ENCODE measurements at places on chromosomes 2 and 18. TPM values are rescaled to one million over a fixed set of nuclear protein-coding genes. Genes with fewer than 3 reads are reported as not detected.

DNA sequence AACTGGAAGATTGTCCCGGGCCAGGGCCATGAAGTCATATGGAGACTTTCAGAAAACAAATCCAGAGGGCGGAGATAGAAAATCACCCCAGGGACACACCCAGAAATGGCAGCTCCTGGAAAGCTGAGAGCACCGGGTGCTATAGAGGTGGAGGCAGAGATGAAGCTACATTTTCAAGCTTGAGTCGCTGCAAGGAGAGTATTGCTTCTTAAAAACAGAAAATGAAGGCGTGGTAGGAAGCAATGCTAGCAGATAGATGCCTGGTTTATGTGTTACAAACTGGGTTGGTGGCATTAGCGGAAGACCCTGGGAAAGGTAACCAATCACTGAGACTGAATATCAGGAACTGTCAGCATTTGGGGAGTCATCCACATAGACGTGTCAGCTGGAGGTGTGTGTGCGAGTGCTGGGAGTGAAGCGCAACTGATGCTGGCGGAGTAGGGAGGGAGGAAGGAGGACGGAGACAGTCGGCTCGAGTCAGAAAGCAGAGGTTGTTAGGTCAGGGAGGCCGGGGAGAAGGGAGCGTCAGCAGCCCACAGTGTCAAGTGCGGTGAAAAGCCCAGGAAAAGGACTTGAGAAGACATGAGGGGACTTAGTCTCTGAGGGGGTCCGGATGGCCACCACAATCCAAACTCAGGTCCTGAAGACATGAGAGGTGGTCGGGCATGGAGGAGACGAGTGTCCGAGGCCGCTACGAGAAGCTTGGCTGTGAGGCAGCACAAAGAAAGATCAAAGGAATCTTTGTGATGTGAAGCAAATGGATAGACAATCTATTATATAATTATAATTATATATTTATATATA is 45.4 kb downstream of the C18orf63 start:
- no peaks in the 10 kb centered on the region for H3K36me3 ChIP-seq
- H3K27me3 ChIP-seq: no peaks in the 10 kb centered on the region
- no peaks in the 10 kb centered on the region for H3K4me1 ChIP-seq
- DNase-seq: no peak
- H3K4me3 ChIP-seq: no peak overlapping the region
- H3K27ac ChIP-seq: no peak overlapping the region

Gene ZNF892
- 8.6 TPM for total RNA-seq

DNA sequence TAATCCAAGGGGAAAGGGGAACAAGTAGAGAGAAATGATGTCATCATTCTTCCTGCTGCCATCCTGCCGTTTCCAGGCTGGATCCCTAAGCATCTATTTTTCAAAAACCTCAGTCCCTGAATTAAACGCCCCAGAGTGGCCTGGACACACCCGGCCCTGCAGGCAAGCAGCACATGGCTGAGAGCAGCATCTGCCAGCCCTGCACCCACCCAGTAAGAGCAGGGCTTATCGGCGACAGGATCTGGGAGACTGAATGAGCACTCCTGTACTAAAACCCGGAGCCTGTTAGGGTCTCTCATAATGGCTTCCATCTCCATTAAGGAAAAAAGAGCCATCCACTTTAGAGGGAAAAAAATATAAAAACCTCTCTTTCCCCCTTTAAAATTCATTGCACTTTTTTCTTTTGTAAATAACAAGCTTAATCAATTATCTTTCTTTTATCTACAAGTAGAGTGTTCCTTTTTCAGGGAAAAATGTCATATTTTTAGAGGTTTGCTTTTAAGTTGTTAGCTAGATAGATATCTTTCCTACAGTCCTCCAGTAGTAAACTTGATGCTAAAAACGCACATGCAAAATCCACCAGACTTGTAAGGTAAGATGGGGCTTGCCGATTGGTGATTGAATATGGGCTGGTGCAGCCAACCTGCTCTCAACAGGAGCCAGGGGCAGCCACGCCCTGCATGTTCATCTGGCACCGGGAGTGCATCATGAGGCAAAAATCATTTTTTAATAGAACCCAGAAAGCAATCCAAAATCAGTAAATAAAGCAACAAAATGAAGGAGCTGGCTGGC is 457.8 kb downstream of the EIPR1 start:
- DNase-seq: no peak
- H3K4me3 ChIP-seq: no peak overlapping the region
- H3K36me3 ChIP-seq: no peaks in the 10 kb centered on the region
- no peak overlapping the region for H3K27ac ChIP-seq

GRCh38 chr2:105397025-105397722 is 1.7 kb downstream of the FHL2 start:
- DNase-seq: no peak
- H3K4me1 ChIP-seq: peaks cover 3% of the 10 kb centered on the region
- H3K27ac ChIP-seq: peak overlapping the region; percentile 85
- H3K4me3 ChIP-seq: peak overlapping the region; percentile 81

Gene PFN4
- total RNA-seq: 0.44 TPM

Gene CD302
- 61.0 TPM for total RNA-seq

DNA sequence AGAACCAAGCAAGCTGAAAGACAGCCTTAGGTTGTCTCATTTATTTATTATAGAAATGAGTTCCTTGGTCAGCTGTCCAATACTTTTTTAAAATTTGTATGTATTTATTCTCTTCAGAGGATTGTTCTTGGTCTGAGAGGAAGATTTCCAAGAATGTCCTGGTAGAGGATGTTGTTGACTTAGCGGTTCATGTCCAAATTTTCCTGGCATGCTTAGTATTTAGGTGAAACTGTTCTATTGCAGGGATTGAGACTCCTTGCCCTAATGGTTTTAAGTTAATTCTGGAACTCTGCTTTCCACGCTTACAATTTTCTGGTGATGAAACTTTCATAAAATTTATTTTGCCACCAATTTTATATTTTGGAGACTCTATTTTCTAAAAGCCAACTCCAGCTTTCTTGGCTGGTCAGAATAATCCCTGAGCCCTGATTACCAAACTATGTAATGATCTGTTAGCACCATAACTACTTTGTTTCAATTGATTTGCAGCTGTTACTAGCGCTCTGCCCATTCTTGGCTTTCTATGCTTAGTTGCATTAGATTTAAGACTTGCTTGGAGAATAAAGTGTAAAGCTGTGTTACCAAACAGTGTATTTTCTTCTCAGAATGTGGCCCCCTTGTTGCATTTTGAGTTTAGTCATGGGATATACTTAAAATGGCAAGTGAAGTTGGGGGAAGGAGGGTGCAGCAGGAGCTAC is 1868.8 kb upstream of the CELF4 start:
- H3K36me3 ChIP-seq: no peaks in the 10 kb centered on the region
- no peaks in the 10 kb centered on the region for H3K27me3 ChIP-seq
- no peak overlapping the region for H3K4me3 ChIP-seq
- no peak overlapping the region for H3K27ac ChIP-seq
- DNase-seq: no peak
- no peaks in the 10 kb centered on the region for H3K4me1 ChIP-seq
